Neural progenitor cell (in vitro differentiated cells): ENCODE measurements at places on chromosomes 3 and 15. TPM values are rescaled to one million over a fixed set of nuclear protein-coding genes. Genes with fewer than 3 reads are reported as not detected.

Gene ELL3
- 3.1 and 5.1 TPM in 2 replicates for total RNA-seq

Gene MOBP
- not detected in 2 replicates for total RNA-seq

Gene SLC24A5
- 0.65 TPM in 1 of 2 replicates, not detected in the other for total RNA-seq

- DNase-seq = no peak
Measured at GRCh38 chr15:47737477-47737876, 20.2 kb downstream of the SEMA6D start.

Gene TF
- total RNA-seq = 0.77 TPM in 2 replicates

- no peak for DNase-seq
Measured at GRCh38 chr3:37301980-37302708, 127.8 kb upstream of the LRRFIP2 start.

DNA sequence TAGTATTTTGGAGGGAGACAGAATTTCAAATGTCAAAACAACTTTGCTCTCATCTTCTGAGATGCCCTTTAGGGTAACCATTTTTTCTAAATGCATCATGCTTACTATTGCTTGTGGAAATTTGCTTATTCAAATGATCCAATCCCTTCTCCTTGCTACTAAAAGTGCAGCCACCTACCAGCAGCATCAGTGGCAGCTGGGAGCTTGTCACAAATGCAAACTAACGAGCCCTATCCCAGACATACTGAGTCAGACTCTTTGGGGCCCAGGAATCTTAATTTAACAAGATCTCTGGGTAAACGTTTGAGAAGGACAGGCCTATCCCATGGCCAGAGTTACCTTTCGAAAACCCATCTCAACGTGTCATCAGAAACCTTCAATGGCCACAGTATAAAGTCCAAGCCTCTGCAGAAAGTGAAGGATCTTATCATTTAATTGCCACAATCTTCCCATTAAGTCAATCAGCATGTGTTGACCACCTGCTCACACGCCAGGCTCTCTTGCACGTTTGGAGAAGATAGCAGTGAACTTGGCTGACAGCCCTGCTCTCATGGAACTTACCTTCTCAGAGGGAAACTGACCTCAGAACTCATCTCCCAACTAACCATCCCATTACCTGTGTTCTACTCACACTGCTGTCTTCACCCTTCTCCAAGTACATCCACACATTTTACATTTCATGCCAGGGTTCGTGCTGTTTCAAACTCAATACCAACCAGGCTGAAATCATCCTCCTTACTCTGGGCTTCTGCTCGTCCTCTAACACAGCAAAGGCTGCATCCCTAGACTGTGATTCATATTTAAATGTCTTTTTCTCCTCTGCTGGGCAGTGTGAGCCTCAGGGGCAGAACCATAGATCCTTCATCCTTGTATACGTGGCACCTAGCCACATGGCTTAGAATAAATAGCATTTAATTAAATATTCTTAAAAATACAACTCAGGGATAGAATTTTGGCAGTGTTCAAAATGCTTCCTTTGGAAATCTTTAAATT, 24.8 kb upstream of the VGLL4 start:
- DNase-seq = no peak
